Muscle of leg (tissue), 16 donors: ENCODE measurements at places on chromosomes 5 and 9. TPM values are rescaled to one million over a fixed set of nuclear protein-coding genes. Genes with fewer than 3 reads are reported as not detected.

DNA sequence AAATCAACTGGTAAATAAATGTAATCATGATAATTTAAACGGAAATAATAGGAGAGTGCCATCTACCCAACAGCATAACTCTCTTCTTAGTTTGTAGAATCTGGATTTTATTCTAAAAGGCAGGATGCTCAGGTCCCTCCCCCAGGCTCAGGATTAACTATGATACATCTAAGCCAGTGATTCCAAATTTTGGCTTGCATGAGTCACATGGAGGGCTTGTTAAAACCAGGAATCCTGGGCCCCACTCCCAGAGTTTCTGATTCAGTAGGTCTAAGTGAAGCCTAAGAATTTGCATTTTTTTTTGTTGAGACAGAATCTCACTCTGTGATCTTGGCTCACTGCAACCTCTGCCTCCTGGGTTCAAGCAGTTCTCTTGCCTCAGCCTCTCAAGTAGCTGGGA lies 62.3 kb upstream of the ZFR start:
- DNase-seq = peak; percentile 81
- no peaks in the 10 kb centered on the region for H3K27me3 ChIP-seq
- peaks cover 47% of the 10 kb centered on the region for H3K4me1 ChIP-seq
- peak overlapping the region; percentile 92 for H3K27ac ChIP-seq

DNA sequence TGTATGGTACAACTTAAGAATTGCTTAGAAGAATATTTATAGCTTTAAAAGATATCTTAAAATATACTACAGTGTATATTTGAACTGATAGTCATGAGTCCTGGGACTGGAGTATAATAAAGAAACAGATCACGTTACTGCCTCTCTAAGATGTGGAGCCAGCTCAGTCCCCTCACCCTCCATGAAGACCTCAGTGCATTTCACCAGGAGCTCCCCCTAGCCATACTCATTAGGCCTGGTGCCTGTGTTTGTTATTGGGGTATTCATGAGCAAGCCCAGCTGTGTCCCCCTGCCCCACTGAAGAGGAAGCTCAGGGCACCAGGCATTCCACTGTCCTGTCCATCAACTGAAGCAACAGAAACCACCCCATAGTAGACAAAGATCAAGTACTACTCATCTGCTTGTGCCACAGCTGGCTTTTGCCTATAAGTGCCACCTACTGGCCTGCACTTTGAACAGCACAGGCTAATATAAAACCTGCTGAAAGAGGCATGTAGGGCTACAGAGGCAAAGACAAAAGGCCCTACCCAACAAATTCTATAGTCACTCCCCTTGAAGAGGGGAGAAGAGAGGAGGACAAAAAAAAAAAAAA lies 850.2 kb upstream of the NUDT12 start:
- H3K27ac ChIP-seq = no peak overlapping the region
- no peak for DNase-seq
- H3K36me3 ChIP-seq = no peaks in the 10 kb centered on the region
- H3K27me3 ChIP-seq = no peaks in the 10 kb centered on the region
- no peaks in the 10 kb centered on the region for H3K4me1 ChIP-seq
- H3K4me3 ChIP-seq = no peak overlapping the region

DNA sequence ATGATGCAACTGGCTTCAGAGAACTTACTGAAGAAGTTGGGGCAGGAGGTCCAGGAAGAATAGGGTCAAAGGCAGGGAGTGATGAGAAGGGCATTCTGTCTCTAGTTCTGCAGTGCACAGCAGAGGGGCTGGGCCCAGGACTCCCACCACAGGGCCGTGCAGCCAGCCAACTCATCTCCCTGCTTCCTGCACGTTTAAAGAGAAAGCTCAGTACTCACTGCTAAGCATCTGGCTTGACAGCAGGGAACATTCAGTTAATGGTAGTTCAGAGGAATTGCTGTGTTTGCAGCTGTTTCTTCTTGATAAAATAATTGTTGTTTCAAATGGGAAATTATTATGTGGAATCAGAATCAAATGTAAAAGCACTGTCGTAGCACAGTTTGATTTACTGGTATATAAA lies 25.6 kb upstream of the SCAMP1 start:
- no peak overlapping the region for H3K27ac ChIP-seq
- no peaks in the 10 kb centered on the region for H3K27me3 ChIP-seq
- H3K36me3 ChIP-seq = no peaks in the 10 kb centered on the region
- H3K4me3 ChIP-seq = no peak overlapping the region
- DNase-seq = no peak

- no peak for DNase-seq
- no peak overlapping the region for H3K27ac ChIP-seq
- H3K27me3 ChIP-seq = peaks cover 14% of the 10 kb centered on the region
- no peaks in the 10 kb centered on the region for H3K4me1 ChIP-seq
- no peaks in the 10 kb centered on the region for H3K36me3 ChIP-seq
- no peak overlapping the region for H3K4me3 ChIP-seq
Measured at GRCh38 chr9:36913393-36914211, 120.5 kb downstream of the PAX5 start.

DNA sequence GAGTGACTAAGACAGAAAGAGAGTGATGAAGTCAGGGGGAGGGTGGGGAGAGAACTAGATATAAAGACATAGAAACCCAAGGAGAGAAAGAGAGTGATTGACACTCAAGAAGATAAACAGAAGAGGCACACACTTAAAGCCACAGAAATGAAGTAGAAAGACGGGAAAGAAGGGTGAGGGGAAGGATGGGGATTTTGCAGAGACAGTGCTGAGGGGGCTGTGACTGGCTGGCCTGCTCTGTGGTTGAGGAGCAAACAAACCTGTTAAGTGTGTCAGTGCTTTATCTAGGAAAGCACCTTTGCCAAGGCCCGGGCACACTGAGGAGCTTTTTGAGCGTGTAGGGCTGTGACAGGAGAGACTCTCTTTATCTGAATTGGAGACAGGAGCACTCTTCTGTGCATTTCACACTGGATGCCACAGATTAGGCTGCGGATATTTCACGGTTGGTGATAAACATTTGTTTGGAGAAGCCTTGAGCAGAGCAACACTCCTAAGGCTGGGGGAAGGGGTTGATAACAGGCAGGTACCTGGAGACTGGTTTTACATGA lies 109.1 kb downstream of the DOCK2 start:
- no peak overlapping the region for H3K4me3 ChIP-seq
- no peaks in the 10 kb centered on the region for H3K27me3 ChIP-seq
- no peaks in the 10 kb centered on the region for H3K36me3 ChIP-seq

GRCh38 chr9:23702311-23702922 lies 123.6 kb downstream of the ELAVL2 start:
- H3K4me3 ChIP-seq = no peak overlapping the region
- no peaks in the 10 kb centered on the region for H3K27me3 ChIP-seq
- H3K27ac ChIP-seq = no peak overlapping the region
- no peaks in the 10 kb centered on the region for H3K36me3 ChIP-seq
- no peak for DNase-seq
- H3K4me1 ChIP-seq = no peaks in the 10 kb centered on the region

DNA sequence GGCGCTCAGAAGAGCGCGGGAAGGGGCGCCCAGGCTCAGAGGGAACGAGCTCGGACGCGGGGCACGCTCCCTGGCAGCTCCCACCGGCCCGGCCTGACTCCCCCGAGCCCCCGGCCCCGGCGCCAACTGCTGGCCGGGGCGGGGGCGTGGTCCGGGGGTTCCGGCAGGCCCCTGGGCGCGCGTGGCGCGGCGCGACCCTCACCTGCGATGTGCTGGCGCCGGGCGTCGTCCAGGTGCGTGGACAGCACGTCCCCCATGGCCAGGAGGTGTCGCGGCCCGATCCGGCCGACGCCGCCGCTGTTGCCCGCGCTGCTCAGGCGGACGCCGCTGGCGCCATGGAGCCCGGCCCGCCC lies 43.5 kb upstream of the STXBP1 start:
- H3K36me3 ChIP-seq = peaks cover 7% of the 10 kb centered on the region
- no peak for DNase-seq
- H3K4me1 ChIP-seq = peaks cover 34% of the 10 kb centered on the region
- peak overlapping the region; percentile 71 for H3K27ac ChIP-seq
- no peaks in the 10 kb centered on the region for H3K27me3 ChIP-seq
- H3K4me3 ChIP-seq = peak overlapping the region; percentile 75

GRCh38 chr9:134057307-134057657 lies 10.5 kb downstream of the BRD3 start:
- no peak overlapping the region for H3K27ac ChIP-seq
- H3K36me3 ChIP-seq = peaks cover 30% of the 10 kb centered on the region
- DNase-seq = no peak
- H3K4me3 ChIP-seq = no peak overlapping the region
- peaks cover 95% of the 10 kb centered on the region for H3K4me1 ChIP-seq

GRCh38 chr5:116137544-116138378 lies 52.9 kb downstream of the COMMD10 start:
- no peaks in the 10 kb centered on the region for H3K36me3 ChIP-seq
- no peak overlapping the region for H3K27ac ChIP-seq
- H3K27me3 ChIP-seq = no peaks in the 10 kb centered on the region
- H3K4me1 ChIP-seq = no peaks in the 10 kb centered on the region
- H3K4me3 ChIP-seq = no peak overlapping the region
- DNase-seq = peak; percentile 86

DNA sequence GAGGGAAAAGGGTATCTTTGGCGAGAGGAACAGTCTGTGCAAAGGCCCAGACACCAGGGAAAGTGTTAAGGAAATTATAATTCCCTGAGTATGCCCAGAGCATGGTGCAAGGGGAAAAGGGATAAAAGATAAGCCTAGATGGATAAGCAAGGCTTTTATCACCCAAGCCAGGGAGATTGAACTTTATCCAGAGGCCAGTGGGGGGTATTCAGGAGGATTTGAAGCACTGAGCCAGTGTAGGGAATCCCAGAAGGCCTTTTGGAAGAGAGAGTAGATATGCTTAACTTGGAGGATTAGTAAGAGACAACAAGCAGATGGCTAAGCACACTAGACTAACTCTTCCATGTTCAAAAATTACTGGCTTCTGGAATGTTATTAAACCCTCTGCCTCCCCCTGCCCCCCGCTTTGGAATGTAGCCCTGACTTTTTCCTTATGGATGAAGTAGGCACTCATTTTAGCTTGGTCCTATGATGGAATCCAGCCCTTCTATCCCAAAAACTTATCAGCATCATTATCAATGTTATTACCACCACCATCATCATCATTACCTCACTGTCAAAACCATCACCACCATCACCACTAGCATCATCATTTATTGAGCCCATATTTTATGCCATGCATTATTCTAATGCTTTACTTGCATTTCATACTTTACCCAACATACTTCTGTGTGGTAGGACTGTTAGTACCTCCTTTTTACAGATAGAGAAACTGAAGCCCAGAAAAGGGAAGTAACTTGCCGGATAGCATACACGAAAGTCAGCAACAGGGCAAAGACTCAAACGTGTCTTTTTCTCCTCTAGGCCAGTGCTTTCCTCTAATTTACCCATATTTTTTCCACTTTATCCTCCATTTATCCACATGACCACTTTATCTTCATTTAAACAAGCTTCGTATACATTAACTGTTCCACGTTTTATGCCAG lies 237.0 kb downstream of the PAPPA start:
- H3K4me3 ChIP-seq = no peak overlapping the region
- H3K27ac ChIP-seq = no peak overlapping the region
- no peaks in the 10 kb centered on the region for H3K27me3 ChIP-seq
- DNase-seq = no peak
- H3K36me3 ChIP-seq = no peaks in the 10 kb centered on the region

The PCDHGA8 gene
- total RNA-seq = 1.6 TPM

The ATOX1 gene
- total RNA-seq = 51.4 TPM

The PCDHA1 gene
- 0.04 TPM for total RNA-seq
